Small intestine (tissue), 16 donors: ENCODE measurements at places on chromosomes 5 and 9.

DNA sequence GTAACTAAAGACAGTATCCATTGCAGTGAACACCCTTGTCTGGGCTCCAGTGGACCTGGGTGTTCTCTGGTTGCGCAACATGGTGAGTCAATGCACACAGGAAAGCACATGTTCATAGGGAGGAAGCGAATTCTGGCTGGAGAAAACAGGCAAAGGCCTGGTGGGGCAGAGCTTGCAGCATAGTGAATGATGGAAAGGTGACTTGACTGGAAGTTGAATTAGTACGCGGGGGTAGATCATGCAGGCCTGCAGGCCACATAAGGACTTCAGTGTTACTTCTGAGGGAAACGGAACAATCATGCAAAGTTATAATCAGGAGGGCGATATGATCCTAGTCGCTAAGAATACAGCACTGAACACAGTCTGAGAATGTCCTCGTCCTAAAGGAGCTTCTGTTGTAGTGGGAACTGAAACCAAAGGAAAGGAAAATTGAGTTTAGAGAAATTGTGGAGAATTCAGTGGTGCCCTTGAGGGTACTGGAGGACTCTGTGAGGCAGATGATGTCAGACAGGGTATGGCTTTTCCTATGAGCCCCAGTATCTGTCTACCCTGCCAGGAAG, 71.9 kb upstream of the RANBP3L start:
- peak; percentile 41 for DNase-seq

DNA sequence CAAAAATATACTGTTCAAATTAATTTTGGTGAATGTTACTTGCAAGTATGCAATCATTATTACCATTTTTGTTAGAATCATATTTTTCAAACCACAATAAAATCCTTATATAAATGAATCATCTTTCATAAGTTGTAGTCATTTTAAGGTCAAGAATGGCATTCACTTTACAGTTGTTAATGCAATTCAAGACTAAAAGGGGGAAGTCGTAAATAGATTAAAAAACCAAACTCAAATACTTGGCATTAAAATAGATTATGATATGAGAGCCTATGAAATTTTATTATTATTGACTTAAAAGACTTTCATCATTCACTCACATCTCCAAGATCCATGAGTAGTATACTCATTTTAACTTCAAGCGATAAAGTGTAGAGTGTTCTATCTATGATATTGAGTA, 11.6 kb downstream of the CDH9 start:
- DNase-seq, result no peak

- DNase-seq, result no peak
Observed at GRCh38 chr5:150393096-150393645, 19.5 kb downstream of the CD74 start.

DNA sequence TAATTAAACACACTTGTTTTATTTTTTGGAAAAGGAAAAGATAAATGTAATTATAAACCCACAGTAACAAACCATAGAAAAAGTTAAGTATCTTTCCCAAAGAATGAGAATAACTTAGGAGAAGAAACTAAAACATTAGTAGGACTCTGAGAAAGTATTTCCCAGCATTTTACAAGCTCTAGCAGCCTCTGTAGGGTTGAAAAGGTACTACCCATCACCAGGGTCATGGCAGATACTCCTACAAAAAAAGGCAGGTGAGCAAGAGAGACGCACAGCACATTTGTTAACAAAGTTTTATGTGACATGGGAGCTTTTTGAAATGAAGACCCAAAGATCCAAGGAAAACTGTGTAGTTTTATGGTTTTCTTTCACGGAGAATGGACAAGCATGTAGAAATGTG, 77.7 kb upstream of the FAM169A start:
- peak; percentile 39 for DNase-seq

GRCh38 chr9:98380065-98380681, 124.7 kb upstream of the TBC1D2 start:
- peak; percentile 93 for DNase-seq

- DNase-seq, result no peak
Observed at GRCh38 chr5:72885824-72886223, 69.4 kb downstream of the TNPO1 start.

GRCh38 chr5:54514291-54514690, 3.3 kb upstream of the SNX18 start:
- DNase-seq, result no peak

DNA sequence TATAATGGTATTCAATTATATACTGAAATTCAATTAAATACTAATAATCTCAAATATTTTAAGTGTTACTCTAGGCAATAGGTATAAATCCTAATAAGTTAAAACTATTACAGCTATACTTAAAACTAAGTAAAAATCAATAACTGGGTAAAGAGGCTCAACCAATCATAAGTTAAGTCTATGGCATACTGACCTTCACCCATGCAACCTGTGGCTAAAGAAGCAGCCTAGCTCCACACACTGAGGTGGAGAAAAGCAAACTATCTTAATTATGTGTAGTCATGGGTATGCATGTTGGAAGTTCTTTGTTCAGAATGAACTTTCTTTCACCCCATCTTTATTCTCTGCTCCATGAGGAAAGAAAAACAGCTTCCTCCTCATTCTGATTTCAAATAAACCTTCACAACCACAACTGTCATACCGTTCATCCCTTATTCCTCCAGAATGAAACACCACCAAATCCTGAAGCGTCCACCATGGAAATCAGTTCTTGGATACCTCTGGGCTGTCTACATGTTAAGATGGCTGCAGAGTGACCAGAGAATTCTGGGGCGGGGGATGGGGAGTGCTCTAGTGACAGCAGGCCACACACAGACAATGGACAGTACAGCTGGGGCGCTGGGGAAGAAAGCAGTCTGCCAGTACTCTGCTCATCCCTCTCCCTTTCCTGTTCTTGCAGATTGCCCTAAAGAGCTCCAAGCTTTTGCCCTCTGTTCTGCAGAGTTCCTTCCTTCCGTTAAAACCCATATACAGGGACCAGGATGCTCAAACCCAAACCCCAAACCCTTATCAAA, 62.3 kb downstream of the RIGI start:
- DNase-seq, result no peak

- DNase-seq, result no peak
Observed at GRCh38 chr9:2624051-2624682, 2.6 kb downstream of the VLDLR start.

DNA sequence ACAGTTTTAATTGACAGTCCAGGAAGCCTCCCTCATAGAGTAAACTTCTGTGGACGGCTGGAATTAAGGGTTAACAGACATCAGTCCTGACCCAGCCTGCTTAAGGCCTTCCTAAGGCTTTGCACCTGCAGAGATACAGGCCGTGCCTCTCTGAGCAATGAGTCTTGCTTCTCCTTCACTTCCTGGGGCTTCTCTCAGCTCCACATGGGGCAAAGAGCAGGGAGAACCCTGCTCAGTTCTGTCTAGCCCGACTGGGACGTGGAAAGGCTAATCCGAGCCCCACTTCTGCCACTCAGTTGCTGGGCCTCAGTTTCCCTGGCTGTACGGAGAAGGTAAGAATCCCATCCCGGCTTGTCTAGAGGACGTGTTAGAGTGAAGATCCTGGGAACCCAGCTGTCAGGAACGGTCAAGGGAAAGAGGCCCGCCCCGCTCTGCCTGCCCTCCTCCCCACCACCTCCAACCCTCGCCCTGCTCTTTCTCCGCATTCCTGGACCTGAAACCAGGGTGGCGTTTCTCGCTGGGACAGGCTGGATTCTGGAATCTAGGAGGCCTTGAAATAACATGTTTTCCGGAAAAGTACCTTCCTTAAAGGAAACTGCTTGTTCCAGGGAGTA, 6.5 kb downstream of the SPAAR start:
- peak; percentile 62 for DNase-seq

DNA sequence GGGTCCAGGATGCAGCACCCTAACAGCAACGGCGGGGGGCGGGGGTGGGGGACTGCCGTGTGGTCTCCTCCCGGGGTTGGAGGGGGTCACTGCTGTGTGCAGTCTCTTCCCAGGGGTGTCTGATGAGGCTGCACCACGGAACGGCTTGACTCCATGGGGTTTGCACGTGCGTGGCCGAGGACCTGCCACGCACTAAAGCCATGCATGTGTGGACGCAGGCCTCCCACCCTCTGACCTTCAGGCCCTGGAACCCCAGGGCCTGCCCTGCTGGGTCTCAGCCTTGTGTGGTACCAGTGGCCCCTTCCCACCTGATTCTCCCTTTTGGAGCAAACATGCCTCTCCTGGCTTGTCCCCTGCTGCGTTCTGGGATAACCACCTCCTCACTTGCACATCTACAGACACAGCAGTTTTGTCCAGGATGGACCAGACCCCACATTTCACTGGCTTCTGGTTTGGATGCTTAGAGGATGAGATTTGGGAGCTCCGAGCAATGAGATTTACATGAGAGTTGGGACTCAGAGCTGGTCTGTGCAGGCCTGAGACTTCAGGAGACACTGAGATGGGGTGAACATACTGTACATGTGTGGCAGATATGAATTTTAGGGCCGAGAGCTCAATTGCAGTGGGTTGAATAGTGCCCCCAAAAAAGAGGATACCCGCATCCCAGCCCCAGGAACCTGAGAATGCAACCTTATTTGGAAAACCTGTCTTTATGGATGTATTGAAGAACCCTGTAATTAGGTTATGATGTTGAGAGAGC, 45.8 kb downstream of the SLC12A7 start:
- no peak for DNase-seq

GRCh38 chr5:55924744-55925143, 70.0 kb downstream of the IL6ST start:
- DNase-seq, result no peak

- no peak for DNase-seq
Observed at GRCh38 chr5:59079622-59080620, 497.0 kb downstream of the RAB3C start.

DNA sequence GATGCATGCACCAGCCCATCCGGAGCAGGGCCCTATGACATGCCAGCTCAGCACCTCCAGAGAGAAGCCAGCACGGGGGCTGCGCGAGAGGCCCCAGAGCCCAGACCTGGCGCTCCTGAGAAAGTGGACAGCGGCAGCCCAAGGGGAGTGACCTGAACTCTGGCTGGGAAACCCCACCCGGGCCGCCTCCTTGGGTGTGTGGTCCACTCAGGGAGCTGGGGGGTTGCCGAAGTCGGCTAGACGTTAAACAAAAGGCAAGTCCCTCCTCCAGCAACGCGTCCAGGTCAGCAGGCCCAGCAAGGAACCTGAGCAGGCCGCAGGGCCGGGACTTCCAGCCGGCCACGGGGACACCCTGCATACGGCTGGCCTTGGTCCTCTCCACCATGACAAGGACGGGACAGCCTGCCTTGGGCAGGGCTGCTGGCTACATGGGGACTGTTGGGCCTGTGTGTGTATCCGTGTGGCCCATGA, 35.7 kb downstream of the NACC2 start:
- no peak for DNase-seq

DNA sequence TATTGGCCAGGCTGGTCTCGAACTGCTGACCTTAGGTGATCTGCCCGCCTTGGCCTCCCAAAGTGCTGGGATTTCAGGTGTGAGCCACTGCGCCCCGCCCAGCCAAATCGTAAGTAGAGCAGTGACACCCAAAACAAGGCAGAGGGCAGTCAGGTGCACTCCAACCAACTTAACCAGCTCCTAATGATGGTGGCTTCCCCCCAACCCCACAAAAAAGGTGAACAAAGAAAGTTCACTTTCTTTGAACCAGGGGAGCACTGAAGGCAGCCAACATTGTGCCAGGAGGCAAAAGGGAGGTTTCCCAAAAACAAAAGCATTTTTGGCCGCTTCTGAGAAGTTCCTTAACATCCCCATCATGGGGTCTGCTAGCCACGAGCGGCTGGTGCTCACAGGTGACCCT, 9.6 kb downstream of the GMCL2 start:
- no peak for DNase-seq

DNA sequence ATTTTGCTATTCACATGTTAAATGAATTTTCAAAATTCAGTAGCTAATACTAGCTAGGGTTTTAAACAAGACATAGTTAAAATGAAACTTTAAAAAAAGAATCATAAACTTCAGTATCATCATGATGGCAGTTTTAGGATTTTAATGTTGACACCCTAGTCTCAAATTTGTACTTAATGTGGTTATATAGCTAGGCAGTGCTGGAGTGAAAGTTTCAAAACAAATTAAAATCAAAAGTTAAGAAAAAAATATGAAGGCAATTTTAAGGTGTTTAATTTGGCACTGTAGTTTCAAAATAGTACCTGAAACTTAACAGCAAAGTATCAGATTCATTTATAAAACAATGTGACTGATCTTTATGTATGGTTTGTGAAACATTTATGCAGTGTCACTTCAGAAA, 19.3 kb upstream of the CDKN2B start:
- DNase-seq, result no peak

- no peak for DNase-seq
Observed at GRCh38 chr5:172175263-172175719, 12.7 kb downstream of the STK10 start.

GRCh38 chr5:41869151-41869723, 988 bp downstream of the OXCT1 start:
- peak; percentile 11 for DNase-seq

- DNase-seq, result no peak
Observed at GRCh38 chr5:38453921-38454320, 102.5 kb downstream of the LIFR start.

- DNase-seq, result no peak
Observed at GRCh38 chr9:92965759-92966517, 18.6 kb downstream of the FGD3 start.

DNA sequence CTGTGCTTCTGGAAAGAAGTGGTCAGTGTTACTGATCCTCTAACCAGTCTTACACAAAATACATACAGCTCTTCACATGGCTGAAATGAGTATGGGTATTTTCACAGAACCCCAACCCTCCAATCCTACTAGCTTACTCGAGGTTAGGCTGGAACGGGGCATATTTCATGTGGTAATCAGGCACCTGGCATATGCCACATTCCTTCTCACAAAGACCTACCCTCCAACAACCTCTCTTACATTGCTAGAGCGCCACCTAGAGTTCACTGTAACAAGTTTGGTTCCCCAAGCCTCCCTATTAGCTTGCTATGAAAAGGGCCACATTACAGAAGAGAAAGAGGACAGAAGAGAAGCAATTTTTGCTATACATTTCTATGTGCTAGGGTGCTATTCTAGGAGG, 597.3 kb downstream of the PRELID2 start:
- peak; percentile 73 for DNase-seq

DNA sequence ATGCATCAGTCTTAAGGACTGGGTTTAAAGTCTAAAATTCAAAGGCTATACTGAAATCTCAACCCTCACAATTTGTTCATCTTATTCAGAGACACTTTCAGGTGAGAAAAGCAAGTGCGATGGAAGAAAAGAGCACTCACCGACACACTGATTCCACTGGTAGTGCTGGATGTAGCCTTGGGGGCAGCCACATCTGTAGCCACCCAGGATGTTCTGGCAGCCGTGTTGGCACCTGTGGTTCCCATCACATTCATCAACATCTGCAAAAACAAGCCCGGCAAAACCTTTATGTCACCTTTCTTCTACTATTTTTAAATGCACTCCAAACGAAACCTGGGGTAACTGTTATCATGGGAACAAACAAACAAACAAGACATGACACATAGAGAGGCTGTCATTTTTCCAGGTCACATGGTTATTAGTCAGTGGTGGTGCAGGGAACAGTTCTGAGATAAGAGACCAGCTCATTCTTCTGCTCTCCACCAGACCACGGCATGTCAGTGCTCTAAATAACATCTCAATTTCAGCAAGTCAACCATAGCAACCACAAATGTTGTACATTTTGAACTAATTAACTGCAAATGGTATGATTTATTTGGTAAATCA, 188.4 kb downstream of the SLC12A2 start:
- DNase-seq, result no peak
